ENCODE measurements at places on chromosomes 3 and 15.

DNA sequence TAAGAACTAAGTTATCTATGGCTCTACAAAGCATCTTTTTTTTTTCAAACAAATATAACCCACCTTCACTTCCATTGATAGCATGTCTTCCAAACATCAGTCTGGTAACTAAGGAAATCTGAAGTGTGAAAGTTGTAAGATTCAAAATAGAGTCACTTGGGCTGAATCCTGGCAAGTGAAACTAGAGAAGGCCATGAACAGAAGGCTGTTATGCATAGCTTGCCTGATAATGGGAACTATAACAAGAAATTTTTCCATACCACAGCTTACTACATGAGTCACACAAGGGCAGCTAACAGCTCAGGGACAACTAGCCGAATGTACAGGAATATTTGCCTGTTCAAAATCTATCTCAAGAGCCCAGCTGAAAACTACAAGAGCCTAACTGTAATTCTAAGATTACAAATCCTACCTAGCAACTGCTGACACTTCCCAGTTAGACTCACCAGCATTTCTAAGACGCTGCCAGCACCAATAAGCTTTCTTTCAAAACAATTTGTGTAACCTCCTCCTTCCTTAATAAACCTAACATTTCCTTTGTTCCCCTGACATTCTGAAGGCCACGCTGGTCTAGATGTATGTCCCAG lies 1066.5 kb downstream of the PLOD2 start:
- DNase-seq, result no peak

DNA sequence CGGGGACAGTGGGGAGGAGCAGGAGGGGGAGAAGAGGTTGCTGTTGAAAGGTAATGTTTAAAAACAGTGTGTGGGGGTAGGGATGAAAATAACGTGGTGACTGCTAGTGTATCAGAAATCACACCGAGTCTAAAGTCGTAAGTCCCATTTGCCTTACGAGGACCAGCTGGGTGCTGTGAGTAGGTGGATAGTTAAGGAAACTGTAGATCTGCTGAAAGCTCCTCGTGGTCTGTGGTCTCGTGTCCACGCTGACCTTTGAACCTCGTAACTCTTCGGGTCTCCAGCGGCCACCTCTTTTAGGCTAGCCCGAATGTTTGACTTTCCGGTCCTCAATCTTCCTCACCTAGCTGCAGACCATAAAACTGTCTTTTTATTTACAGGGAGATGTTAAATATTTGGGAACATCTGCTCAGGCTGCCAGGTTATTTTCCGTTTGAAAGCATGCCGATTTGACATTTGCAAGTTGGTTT lies 29.3 kb upstream of the ST3GAL6 start:
- no peak for DNase-seq

DNA sequence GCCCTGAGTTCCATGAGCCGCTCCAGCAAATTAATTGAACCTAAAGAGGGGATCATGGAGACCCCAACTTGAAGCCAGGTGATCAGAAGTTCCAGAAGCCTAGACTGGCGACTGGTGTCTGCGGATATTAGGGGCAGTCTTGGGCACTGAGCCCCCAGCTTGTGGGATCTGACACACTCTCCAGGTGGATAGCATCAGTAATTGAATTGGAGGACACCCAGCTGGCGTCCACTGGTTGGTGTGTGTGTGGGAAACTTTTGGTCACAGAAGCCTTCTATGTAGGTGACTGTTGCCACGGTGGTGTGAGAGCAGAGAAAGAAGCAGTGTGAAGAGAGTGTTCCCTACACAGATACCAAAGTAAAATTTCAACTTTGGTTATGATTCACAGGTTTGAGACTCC lies 106.0 kb upstream of the ADPGK start:
- no peak for DNase-seq

GRCh38 chr15:57284535-57284934 lies 91.8 kb upstream of the CGNL1 start:
- no peak for DNase-seq

DNA sequence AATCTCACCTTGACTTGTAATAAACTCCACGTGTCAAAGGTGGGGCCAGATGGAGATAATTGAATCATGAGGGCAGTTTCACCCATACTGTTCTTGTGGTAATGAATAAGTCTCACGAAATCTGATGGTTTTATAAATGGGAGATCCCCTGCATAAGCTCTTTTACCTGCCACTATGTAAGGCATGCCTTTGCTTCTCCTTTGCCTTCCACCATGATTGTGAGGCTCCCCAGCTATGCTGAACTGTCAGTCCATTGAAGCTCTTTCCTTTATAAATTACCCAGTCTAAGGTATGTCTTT lies 45.5 kb downstream of the SUCNR1 start:
- DNase-seq, result no peak

- no peak for DNase-seq
These were observed 10.0 kb downstream of the IQSEC1 start for GRCh38 chr3:13063225-13063624.

DNA sequence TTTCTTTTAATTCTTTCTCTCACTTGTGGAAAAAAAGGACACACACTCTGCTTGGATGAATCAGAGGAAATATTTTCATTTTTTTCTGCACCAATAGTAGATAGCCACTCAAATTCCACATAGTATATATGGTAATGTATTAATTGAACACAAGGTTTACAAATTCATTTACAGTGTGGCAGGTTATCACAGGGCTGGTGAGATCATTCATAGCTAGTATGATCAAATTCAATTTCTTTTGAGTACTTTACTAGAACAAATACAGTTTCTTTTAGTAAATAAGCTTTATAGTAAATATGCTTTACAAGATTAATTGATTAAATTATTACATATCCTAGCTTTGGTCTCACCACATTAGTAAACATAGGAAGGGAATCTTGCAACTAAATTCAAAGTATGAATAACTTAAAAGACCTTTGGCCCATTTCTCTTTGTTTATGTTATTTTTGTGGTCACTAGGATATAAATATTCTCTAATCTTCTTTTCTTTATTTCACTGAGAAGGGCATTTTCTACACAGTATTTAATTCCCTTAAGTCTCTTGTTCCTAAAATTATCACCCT lies 40.1 kb upstream of the PARP14 start:
- DNase-seq, result no peak

- DNase-seq, result no peak
These were observed 324.3 kb downstream of the FEZF2 start for GRCh38 chr3:62049033-62049432.

- DNase-seq, result no peak
These were observed 571.9 kb upstream of the CBLB start for GRCh38 chr3:106440672-106441071.

DNA sequence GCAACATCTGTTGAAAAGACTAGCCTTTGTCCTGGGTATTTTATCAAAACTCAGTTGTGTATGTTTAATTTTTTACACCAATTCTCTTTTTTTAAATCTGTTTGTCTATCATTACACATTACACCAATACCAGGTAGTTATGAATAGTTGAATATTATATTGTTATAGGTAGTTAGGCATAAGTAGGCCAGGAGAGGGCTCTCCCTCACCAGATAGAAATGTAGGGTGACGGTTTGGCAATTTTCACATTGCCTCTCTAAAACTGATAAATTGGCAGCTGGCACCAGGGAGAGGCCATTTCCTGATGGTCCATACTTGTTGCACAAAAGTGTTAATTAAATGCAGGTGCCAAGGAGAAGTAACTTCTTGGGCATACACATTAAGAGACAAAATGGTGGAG lies 483.1 kb upstream of the EPHA6 start:
- DNase-seq, result peak; percentile 2

GRCh38 chr3:26682406-26682805 lies 59.8 kb downstream of the LRRC3B start:
- DNase-seq, result no peak

DNA sequence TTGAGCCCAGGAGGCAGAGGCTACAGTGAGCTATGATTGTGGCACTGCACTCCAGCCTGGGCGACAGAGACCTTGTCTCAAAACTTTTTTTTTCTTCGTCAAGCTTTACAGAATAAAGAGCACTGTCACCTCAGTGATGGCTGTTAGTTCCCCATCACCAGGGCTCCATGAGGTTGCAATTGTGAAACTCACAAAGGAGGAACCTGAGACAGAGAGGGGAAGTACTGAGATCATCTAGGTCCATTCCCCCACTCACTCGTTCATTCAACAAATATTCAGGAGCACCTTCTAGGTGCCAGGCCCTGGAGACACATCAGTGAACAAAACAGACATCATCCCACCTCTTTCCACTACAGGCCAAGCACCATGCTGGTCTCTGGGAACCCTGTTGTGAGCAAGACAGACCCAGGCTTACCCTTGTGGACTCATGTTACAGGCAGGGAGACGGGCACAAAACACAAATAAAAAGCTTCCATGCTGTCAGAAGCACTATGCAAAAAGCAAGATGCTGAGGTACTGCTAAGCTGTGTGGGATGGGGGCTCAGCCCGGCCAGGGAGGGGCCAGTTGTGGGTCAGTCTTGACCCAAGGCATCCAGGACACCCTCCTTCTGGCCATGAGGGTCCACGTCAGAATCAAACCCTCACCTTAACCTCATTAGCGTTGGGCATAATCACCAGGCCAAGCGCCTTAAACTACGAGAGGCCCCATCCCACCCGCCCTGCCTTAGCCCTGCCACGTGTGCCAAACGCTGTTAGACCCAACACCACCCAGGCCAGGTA lies 2.1 kb upstream of the RHO start:
- DNase-seq, result no peak

- no peak for DNase-seq
These were observed 20.7 kb upstream of the POC1A start for GRCh38 chr3:52174896-52175295.

GRCh38 chr3:171293142-171293782 lies 166.9 kb downstream of the TNIK start:
- DNase-seq, result no peak

- no peak for DNase-seq
These were observed 117.5 kb downstream of the EEFSEC start for GRCh38 chr3:128270559-128271492.

GRCh38 chr3:188097791-188098190 lies 56.2 kb upstream of the LPP start:
- peak; percentile 31 for DNase-seq

DNA sequence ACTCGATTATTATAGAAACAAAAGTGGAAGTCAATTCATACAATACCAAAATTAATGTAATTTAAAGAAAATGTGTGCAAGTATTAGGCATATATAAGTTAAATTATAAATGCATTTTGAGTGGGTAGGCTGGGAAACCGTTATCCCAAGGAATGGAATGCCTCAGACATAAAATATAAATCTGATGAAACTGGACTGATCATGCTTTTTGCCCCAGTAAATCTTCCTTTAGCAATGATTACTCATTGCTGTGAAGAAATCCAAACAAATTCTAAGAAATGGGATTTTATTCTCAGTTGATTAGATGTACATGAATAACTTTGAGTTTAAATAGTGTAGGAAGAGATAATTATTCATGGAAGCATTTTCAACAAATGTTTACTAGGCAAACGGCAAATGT lies 185.5 kb upstream of the KCNMB2 start:
- DNase-seq, result no peak

- DNase-seq, result peak; percentile 30
These were observed 460 bp upstream of the ZMAT3 start for GRCh38 chr3:179072100-179072438.

DNA sequence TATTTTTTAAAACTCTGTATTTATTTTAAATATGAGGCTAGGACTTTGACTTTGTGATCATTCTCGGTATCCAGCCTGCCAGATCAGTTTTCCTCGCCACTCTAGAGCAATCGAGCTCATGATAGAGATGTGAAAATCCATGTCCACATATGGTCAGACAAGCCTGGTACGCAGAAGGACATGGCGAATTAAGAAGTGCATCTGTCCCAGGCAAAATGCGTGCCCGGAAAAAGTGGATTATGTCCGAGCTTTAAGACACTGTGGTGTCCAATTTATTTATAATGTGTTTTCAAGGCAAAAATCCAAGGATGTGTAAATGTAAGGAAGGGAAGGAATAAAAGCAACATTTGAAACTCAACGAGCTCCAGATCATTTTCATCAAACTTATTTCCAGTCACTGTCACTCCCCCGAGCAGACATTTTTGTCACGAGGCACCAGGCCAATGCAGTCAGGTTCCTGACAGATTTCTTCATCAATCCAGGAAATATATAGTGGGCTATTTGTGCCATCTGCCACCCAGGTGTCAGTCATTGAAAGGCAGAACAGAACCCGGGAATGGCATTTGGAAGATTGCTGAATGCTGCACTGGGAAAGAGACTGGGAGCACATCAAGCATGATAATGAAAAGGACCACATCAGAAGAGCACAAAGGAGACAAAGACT lies 825.7 kb downstream of the SQOR start:
- DNase-seq, result no peak

GRCh38 chr15:74470631-74471395 lies 9.9 kb upstream of the UBL7 start:
- no peak for DNase-seq

DNA sequence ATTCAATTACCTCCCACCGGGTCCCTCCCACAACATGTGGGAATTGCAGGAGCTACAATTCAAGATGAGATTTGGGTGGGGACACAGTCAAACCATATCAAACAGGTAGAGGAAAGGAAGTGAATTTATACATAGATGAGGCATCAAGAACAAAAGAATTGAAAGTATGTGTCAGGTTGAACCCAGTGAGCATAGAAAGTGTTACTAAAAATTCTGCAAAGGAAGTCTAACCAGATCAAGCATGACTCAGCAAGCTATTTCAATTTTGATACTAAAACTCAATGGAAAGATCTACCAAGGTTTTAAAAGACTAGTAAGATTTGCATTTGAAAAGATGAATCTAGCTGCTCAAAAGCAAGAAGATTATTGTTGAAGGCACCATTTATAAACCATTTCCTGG lies 323.0 kb downstream of the ROBO2 start:
- DNase-seq, result peak; percentile 7

GRCh38 chr15:101207867-101208288 lies 44.0 kb downstream of the CHSY1 start:
- DNase-seq, result no peak

- no peak for DNase-seq
These were observed 47.9 kb downstream of the CORO2B start for GRCh38 chr15:68626739-68627138.

- no peak for DNase-seq
These were observed 417.1 kb downstream of the RBMS3 start for GRCh38 chr3:29697989-29698388.

GRCh38 chr3:36893826-36894225 lies 51.0 kb downstream of the TRANK1 start:
- DNase-seq, result no peak

DNA sequence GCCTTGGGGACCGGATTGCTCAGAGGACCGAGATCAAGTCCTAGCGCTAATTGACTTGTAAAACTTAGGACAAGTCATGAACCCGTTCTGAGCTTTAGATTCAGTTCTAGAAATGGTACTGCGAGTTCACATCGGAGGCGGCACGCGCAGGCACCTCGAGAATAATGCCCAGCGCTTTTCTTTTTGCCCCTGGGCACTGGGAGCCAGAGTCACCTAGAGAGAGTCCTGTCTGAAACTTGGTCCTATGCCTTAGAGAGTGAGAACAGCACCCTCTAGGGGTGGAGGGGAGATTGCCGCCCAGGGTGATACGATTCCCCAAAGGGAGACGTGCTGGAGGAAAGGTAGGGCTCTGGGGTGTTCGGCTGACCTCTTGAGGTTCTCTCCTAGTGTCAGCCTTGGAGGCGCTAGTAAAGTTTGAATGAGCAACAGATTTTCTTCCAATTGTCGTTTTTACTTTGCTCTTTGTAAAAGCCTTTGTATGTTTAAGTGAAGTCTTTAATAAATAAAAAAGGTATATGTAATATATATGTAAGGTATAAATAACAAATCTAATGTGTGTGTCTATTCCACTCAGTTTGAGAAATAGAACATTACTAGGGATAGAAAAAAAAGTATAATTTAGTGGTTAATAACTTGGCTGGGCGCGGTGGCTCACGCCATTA lies 826 bp downstream of the EEF1AKMT4 start:
- DNase-seq, result peak; percentile 75

GRCh38 chr3:71497971-71498444 lies 85.5 kb downstream of the FOXP1 start:
- peak; percentile 37 for DNase-seq

- DNase-seq, result no peak
These were observed 8.9 kb downstream of the CHDH start for GRCh38 chr3:53837331-53837730.

Measured in putamen (tissue), 1 donor.